ENCODE measurements at places on chromosomes 2 and 18.

GRCh38 chr2:19710230-19710629, 191.6 kb downstream of the TTC32 start:
- no peak for DNase-seq

GRCh38 chr2:30165617-30166016, 18.8 kb downstream of the YPEL5 start:
- DNase-seq, result no peak

DNA sequence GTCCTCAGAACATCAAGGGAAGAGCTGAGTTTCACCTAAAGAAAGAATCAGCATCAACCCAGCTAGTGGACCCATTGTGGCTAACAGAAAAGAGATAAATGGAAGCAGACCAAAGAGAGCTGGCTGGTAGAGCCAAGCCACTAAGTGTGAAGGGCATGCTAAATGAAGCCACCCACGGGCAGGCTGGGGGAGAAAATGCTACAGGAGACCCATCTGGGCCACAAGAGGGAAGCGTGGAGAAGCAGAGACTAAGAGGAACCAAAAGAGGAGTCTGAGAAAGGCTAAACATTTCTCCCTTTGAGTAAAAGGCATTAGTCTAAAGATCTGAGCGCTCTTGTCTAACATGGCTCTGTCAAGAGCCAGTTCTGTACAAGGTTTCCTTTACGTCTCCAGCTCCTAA, 15.8 kb downstream of the CWC22 start:
- no peak for DNase-seq

DNA sequence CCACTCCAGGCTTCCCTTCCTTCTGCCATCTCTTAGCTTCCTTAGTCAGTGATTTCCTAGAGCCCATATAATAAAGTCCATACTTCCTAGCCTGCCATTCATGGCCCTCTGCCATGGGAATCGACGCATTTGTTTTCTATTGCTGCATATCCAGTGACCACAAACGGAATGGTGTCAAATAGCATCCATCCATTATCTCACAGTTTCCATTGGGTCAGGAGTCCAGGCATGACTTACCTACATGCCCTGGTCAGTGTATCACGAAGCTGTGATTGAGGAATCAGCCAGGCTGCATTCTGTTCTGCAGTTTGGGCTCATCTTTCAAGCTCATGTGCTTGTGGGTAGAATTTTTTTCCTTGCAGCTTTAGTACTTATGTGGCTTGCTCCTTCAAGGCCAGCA, 209.7 kb upstream of the EPAS1 start:
- no peak for DNase-seq

DNA sequence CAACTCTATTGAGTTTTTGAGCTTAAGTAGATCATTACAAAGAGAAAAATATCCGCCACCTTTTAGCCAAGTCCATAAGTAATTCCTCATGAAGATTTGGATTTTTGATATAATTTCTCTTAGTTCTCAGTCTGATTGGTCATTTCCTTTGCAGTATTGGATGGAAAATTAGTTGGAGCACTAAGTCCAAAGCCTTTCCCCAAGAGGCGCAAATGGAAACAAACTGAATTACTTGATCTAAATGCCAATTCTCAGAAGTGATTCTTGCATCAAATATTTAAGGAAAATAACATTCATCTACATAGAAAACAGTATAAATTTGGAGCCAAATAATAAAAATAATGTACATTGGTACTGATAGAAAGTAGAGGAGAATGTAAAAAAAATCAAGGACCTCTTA, 115.6 kb downstream of the CACNB4 start:
- no peak for DNase-seq

DNA sequence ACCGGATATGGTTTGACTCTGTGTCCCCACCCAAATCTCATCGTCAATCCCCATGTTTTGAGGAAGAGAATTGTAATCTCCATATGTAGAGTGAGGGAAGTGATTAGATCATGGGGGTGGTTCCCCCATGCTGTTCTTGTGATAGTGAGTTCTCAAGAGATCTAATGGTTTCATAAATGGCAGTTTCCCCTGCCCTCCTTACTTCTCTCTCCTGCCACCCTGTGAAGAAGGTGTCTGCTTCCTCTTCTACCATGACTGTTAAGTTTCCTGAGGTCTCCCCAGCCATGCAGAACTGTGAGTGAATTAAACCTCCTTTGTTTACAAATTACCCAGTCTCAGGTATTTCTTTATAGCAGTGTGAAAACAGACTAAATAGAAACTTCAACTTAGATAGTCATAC, 69.5 kb downstream of the SESTD1 start:
- no peak for DNase-seq

- DNase-seq, result no peak
Observed at GRCh38 chr18:26536032-26536431, 12.3 kb downstream of the KCTD1 start.

GRCh38 chr2:31216734-31217133, 581 bp downstream of the CAPN14 start:
- no peak for DNase-seq

- DNase-seq, result no peak
Observed at GRCh38 chr2:5696404-5696944, 4.3 kb downstream of the SOX11 start.

DNA sequence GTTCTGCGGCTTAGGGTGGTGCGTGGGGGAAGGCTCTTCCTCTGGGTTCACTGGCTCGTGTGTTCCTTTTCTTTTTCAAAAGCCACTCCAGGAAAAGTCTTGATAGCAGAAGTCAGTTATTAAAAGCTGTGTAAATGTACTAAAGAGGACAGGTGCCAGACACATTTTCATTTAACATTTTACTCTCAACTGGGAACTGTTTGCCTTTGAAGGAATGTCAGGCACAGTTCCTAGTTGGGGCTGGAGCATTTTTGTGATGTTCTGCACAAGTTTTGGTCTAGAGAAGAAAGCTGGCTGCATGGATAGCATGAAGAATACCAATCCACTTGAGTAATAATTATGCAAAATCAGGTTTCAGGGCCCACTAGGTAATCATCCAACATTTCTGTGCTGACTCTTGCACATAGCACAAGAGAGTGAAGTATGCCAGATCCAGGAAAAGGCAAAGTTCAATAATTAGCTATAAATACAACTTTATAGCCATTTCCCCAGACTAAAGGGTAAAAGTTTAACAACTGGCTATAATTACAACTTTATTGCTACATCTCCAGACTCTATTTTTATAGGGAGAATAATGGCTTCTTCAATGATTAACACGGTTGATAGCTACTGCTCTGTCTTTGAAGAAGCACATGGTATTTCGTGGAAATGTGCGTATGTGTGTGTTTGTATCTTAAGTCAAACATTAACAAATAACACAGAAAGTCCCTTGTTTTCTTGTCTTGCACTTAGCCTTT, 16.2 kb downstream of the SCYGR8 start:
- no peak for DNase-seq

DNA sequence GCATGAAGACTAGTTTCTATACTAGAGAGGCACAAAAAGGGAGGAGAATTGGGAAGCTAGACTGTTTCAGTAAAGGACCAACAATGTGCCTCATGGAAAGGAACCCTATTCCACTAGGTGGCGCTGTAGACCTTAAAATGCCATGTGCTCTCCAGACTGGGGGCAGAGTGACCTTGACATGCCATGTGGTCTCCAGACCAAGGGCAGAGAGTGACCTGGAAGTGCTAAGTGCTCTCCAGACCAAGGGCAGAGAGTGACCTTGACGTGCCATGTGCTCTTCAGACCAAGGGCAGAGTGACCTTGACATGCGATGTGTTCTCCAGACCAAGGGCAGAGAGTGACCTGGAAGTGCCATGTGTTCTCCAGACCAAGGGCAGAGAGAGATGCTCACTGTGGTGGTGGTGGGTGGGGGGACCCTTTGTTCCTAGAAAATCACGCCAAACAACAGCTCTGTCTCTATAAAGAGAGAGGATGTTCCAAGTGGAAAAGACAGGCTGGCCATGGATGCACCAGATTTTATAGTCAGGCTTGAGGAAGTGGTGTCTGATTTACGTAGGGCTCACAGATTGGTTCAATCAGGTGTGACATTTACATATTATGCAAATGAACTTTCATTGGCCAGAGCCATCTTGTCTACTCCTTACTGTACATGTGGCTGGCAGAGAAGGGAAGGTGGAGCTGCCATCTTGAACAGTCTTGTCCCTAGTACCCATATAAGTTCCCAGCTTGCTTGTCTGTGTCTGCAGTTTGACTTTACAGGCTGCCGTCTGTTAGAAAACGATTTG, 344.0 kb upstream of the DDX18 start:
- DNase-seq, result no peak

- no peak for DNase-seq
Observed at GRCh38 chr2:8546612-8547283, 135.1 kb upstream of the ID2 start.

GRCh38 chr2:199903111-199903510, 8.0 kb upstream of the C2orf69 start:
- no peak for DNase-seq

GRCh38 chr2:37317746-37318145, 6.9 kb downstream of the PRKD3 start:
- DNase-seq, result no peak

DNA sequence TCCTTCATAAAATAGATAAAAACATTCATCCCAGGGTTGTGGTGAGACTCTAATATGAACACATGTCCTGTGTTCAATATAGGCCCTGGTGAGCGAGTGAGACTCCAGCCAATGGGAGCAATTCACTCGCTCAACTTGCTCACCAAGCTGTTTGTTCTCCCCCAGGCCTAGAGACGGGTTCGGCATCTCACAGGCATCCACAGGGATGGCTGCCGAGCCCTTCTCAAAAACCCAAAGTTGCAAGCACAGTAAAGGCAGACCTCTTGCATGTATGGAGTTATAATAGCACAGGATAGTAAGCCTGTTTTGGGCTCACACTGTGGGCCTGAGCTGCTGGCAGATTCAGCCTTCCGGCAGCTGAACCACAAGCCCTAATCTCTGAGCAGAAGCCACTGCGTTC, 15.7 kb downstream of the PARD6G start:
- DNase-seq, result no peak

DNA sequence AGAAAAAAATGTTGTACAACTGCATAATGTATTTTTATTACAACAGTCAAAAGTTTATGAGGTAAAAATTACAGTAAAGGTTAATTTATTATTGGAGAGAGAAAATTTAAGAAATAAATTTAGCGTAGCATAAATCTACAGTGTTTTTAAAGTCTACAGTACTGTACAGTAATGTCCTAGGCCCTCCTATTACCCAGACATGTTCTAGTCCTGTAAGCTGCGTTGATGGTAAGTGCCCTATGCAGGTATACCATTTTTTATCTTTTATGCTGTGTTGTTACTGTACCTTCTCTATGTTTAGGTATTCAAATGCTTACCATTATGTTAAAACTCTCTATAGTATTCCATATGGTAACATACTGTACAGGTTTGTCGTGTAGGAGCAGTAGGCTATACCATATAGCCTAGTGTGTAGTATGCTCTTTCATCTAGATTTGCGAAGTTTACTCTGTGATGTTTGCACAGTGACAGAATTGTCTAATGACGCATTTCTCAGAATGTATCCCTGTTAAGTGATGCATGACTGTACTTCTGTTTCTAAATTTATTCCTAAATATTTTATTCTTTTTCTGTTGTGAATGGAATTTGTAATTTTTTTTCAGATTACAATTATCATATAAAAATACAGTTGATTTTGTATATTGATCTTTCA, 24.5 kb downstream of the ABI2 start:
- DNase-seq, result no peak

GRCh38 chr18:57052759-57053158, 94.1 kb upstream of the BOD1L2 start:
- DNase-seq, result no peak

GRCh38 chr2:54455131-54455562, 980 bp upstream of the SPTBN1 start:
- DNase-seq, result no peak

DNA sequence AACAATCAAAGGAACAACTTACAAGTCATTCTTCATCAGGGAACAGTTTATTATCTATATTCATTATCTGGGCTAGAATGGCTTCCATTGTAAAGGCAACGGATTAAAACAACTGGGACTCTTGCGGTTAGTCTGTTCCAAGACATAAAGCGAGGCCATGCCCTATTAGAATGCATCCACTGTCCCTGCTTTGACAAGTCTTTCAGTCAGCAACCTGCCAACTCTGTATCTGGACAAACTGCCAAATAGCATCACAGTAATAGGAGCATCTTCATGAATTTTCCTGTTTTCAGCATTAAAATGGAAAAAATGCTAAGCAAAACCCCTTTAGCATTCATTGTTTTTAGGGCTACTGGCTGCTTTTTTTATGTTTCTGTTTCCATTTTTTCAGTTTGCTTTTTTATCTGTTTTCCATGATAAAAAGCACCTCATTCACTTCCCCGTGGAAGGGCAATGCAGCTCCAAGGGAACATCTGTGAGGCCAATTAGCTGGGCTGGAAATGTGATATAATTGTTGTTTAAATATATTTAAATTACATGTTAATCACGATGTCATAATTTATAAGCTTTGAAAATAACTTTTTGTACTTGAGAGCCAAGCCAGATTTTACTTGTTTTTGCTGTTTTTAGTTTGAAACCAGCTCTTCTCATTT, 834.3 kb downstream of the CPS1 start:
- DNase-seq, result no peak

DNA sequence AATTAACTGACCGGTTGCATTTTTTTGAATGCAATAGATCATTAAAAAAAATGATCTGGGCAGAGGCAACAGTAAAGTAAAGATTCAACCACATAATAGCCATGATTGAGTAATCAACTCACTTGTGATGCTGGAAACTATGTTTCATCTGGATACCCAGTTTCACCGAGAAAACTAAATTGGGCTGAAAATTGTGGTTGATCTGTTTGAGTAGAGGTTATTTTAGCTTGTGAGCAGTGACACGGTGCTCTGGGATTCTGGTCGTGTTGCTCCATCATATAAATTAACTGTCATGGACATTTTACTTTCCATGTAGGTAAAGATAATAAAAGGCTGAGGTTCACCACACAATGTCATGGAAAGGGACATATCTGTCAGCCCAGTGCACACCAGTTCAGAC, 58.7 kb downstream of the CD226 start:
- DNase-seq, result no peak

DNA sequence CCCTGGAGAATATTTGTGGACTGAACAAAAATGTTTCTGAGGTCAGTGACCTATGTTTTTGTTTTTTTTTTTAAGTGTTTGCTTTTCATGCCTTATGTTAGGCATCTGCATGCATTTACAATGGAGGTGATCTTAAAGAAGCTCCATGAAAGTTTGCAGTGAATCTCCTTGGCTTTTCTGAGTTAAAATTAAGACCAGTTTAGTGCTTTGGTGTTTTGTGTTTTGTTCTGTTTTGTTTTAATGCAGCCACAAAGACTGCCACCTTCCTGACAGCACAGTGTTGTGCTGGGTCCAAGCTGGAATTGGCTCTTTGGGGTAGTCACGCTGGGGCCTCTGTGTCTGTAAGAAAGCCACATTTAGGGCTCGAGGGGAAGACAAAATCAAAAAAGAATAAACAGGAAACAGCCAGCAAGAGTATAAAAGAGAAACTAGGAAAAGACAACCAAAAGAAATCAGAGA, 396.2 kb downstream of the ARHGAP15 start:
- no peak for DNase-seq

DNA sequence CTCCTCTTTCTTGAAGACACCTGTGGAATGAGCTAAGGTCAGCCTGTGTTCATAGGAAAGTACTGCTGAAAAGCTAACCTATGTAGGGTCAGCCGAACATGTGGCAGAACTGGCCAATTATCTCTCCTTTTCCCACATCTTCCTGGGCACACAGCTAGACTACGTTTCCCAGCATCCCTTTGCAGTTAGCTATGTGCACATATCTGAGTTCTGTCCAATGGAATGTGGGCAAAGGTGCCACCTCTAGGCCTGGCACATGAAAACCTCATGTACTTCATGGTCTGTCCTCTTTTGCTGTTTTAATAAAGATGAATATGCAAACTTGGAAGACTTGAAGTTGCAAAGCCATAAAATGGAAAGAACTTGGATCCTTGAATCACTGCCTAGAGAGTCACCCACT, 352.6 kb downstream of the TNS1 start:
- no peak for DNase-seq

- no peak for DNase-seq
Observed at GRCh38 chr2:149076863-149077412, 38.4 kb downstream of the LYPD6B start.

All from stimulated activated CD8-positive, alpha-beta memory T cell treated with anti-CD3 and anti-CD28 coated beads, Interleukin-15, amount 100 ng/mL, for 24 hours (primary cell).